ENCODE measurements at places on chromosomes 11 and 22.

DNA sequence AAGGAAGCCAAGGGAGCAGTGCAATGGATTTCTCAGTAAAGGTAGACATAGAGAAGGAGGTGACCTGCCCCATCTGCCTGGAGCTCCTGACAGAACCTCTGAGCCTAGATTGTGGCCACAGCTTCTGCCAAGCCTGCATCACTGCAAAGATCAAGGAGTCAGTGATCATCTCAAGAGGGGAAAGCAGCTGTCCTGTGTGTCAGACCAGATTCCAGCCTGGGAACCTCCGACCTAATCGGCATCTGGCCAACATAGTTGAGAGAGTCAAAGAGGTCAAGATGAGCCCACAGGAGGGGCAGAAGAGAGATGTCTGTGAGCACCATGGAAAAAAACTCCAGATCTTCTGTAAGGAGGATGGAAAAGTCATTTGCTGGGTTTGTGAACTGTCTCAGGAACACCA lies 6.6 kb downstream of the TRIM22 start:
- DNase-seq = no peak

DNA sequence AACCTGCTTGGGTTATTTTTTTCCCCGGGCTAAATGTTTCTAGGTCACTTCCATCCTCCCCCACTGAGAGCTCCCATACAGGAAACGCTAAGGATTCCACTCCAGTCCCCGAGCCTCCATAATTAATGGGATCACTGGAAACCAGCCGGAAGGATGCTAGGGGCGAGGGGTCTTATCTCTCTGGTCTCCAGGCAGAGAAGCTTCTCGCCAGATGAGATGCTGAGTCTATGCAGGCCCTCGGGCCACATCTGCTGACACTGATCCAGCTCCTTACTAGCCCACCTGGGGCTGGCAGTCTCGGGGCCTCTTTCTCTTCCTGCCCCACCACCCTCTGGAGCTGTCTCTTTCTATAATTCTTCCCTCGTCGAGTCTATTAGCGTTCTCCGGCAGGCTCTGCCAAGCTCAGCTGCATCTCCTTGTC lies 125.9 kb upstream of the SYT13 start:
- DNase-seq = no peak

DNA sequence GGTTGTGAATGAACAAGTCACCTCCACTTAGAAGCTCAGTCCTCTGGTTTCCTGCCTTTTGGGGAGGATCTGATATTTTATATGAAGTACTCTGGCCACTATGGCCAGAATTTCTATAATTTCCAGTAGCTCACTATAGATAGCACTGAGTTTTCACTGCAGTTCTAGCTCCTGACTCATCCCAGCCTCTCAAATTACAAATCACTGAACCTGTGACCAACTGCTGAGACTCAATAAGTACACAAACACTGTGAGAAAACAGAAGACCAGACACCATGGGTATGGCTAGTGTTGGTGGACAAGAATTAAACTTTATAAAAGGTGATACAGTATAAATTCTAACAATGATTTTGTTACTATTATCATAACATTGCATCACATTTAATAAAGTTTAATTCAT lies 47.1 kb upstream of the UCP3 start:
- no peak for DNase-seq

DNA sequence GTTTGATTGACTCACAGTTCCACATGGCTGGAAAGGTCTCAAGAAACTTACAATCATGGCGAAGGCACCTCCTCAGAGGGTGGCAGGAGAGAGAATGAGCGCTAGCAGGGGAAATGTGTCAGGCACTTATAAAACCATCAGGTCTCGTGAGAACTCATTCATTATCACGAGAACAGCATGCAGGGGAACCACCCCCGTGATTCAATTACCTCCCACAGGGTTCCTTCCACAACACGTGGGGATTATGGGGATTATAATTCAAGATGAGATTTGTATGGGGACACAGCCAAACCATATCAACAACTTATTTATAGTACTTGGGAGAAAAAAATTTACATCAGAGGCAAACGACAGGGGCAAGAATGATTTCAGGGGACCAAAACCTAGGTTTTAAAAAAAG lies 3.0 kb downstream of the ME3 start:
- DNase-seq = no peak

GRCh38 chr11:110430267-110431050 lies 711 bp downstream of the FDX1 start:
- peak; percentile 43 for DNase-seq

GRCh38 chr11:110490886-110491285 lies 61.1 kb downstream of the FDX1 start:
- no peak for DNase-seq

DNA sequence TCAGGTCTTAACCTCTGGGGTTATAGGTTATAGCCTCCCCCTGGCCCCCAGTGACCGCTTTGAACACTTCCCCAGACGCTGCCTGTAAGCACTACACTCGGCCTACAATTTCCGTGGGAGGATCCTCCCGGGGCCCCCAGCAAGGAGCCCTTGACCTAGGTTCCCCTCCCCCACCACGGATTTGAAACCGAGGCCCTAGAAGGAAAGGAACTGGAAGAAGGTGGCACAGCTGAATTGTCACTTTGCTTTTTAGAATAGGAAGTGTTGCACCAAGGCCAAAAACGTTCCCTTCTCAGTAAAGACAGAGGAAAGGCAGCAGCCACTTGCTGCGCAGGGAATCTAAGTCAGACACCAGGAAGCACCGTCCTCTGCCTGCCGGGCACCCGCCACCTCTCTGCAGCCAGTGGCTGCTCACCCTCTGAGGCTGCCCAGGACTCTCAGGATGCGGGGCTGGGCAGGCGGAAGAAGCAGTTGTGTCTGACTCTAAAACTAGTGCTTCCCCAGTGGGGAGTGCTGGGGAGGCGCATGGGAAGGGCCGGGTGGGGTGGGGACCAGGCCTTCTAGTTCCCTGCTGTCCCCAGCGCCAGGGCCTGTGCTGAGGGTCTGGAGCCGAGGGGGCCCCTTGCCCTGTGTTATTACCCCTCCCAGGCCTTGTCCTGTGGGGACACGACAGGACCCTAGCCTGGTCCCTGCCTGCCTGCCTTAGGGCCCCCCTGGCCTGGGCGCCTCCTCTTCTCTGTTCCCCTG lies 7.9 kb upstream of the FLRT1 start:
- DNase-seq = no peak

GRCh38 chr22:40799008-40799407 lies 20.1 kb downstream of the SLC25A17 start:
- no peak for DNase-seq

DNA sequence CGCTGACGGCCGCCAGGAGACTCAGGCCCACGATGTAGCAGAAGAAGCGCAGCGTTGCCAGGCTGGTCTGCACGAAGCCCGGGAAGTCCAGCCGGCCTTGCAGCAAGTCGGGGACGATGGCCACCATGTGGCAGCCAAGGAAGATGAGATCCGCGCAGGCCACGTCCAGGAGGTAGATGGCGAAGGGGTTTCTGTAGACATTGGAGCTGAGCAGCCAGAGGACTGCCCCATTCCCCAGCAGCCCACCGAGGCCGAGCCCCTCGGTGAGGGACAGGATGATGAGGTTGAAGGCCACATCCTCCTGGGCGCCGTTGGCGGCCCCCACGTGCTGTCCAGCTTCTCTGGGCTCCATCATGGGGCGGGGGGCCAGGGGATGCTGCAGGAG lies 3.8 kb downstream of the MRGPRE start:
- no peak for DNase-seq

DNA sequence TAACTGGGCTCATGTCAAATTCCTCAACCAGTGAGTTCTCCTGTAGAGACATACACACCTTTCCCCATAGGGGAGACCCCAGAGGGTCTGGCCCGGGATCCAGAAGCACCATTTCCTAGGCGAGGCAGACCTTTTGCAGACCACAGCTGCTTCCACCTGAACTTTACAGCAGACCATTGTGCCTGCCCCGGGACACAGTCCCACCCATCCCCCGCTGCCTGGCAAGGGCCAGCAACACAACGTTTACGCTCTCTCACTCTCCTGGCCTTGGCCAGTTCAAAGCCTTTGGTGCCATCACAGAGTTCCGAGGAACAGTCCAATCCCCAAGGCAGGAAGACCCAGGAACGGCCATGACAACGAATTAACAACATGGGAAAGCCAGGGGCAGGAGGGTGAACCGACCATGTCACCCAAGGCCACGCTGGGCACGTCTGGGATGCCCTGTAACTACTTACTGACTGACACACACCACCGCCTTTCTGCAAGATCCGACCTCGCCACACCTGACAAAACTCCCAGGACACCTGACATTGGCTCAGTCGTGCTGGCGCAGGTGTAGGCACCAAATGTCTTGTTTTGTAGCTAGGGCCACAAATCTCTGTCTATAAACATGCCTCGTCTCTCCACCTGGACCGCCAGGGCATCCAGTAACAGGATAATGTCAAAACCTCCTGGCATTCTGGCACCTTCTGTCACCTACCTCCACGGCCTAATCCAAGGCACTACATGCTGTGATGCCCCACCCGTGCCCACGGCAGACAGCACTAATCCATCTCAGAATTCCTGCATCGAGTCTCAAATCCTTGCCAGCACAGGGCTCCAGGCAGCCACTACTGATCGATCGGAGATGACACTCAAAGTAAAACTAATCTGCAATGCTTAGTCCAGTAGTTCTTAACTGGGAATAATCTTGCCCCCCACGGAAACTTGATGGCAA lies 51.3 kb downstream of the MYH9 start:
- DNase-seq = no peak

DNA sequence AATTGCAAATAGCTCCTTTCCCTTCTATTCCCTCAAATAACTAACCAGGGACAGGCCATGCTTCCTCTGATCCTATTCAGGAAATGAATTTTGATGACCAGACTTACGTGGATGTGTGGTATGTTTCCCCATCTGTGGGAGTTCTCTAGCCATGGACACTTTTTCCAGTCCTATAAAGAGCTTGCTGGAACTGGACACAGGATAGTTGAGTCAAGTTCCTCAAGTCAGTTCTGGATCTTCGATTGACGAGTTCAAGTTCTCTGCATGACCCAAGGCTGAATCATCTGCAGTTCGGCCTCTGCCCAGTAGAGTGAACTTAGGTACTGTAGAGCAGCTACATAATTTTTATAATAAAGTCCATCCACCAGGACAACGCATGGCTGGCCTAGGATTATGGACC lies 52.7 kb upstream of the CCND1 start:
- no peak for DNase-seq

DNA sequence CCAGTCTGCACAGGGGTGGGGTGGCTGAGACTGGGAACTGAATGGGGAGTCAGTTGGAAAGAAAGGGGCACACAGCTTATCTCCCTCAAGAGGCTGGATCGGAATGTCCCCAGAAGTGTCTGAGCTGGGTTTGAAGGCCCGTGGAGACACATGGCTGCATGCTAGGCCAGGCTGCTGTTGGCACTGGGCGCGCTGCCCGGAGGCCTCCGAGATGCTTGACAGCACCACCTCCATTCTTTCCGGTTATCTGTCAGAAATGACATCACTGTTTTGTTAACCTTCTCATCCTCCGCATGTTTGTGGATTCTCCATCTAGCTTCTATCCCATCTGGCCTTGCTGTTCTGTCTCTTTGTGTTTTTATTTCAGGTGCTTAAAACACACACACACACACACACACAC lies 85.5 kb downstream of the APIP start:
- DNase-seq = no peak

DNA sequence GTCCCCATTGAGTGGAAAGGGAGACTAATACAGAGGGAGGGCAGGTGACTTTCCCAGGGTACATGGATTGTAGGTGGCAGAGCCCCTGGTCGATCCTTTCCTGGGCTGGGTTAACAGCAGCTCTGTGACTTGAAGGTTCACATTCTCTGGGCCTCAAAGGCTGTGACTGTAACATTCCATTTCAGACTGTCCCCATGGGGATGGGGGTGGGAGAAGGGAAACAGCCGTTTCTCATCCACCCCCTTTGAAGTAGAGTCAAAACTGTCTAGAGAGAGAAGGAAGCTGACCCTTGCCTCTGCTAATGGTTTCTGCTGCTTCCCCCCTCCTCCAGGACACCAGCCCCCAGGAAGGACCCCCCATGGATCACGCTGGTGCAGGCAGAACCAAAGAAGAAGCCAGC lies 19.2 kb downstream of the MICALL1 start:
- no peak for DNase-seq

DNA sequence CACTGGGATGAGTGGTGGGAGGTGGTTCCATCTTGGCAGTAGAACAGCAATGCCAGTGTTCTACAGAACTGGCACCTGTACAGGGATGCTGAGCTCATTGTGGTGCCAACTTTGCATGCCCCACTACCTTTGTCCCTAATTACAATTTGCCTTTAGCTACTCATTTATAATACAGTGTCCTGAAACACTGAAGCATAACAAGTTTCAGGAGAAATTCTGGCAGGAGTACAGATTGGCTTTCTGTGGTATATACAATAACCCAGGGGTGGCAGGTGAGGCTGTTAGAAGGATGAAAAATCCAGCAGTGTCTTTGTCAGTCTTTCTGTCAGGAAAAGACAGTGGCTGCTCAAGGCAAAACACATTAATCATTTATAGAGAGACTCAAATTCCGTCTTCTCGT lies 240.3 kb downstream of the FAM76B start:
- DNase-seq = no peak

DNA sequence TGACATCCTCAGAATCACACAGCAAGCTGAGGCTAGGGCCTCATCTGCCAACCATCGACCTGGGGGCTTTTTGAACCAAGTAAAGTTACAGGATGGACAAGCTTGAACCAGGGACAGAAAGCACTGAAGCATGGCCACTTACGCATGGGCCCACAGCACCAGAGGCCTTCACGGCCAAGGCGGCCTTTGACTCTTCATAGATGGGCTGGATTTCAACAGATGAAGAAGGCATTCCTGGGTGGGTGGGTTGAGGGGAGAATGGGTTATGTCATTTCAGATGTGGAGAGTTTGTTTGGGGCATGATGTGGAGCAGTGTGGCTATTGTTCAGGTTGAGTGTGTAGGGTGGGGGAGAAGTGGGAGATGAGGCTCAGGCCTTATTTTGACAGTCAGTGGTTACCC lies 60.2 kb downstream of the LRRC32 start:
- no peak for DNase-seq

DNA sequence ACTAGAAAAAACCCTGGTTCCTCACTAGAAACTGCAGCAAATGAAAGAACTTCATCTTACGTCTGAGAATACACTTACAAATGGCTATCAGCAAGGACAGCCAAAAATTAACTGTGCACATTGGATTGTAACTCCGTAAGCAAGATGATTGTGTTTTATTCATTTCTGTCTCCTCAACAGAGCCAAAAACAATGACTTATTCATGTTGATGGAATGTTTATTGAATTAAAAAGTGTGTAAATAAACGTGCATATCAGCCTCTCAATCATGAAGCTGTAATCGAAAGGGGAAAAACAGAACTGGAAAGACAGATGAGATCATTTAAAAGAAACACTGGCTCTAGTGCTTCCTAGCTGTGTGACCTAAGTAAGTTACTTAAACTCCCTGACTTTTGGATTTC lies 307.5 kb upstream of the ZC3H12C start:
- DNase-seq = no peak

DNA sequence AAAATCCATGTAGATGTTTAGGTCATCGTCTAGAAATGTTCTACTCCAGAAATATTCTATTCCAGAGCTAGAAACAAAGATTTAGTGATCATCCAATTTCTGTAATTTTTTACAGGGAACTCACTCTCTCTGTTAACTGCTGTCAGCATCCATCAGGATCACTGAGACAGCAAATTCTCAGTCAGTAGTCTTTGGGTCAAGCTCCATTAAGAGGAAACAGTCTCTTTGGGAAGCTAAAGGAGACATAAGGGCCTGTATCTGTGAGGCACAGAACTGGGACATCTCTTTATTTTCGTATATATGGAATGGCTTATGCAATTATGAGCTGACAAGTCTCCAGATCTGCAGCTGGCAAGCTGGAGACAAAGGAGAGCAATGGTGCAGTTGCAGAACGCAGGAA lies 48.3 kb downstream of the PIK3C2A start:
- no peak for DNase-seq

GRCh38 chr11:115418626-115419025 lies 85.6 kb downstream of the CADM1 start:
- DNase-seq = no peak

GRCh38 chr22:17476838-17477237 lies 86.5 kb upstream of the SLC25A18 start:
- DNase-seq = no peak

Data from right hindlimb (tissue), 1 donor.